ENCODE measurements at places on chromosomes 2 and 18. TPM values are rescaled to one million over a fixed set of nuclear protein-coding genes. Genes with fewer than 3 reads are reported as not detected.

Gene EVX2
- polyA plus RNA-seq: not detected

DNA sequence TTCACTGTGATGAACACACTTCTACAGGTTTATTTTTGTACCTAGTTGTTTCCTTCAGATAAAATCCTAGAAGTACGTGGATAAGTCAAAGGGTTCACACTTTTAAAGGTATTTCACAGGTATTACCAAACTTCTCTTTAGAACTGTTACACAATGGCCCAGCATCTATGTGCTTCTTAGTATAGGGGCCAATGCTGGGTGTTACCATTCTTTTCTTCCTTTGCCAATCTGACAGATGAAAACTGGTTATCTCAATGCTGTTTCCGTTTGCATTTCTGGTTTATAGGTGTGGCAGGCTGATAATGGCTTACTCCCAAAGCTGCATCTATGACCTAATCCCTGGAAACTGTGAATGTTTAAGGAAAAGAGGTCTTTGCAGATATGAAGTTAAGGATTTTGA lies 2.8 kb upstream of the TCF7L1 start:
- no peak for DNase-seq

- DNase-seq: no peak
These were observed 213.5 kb downstream of the FSIP2 start for GRCh38 chr2:185952100-185952499.

DNA sequence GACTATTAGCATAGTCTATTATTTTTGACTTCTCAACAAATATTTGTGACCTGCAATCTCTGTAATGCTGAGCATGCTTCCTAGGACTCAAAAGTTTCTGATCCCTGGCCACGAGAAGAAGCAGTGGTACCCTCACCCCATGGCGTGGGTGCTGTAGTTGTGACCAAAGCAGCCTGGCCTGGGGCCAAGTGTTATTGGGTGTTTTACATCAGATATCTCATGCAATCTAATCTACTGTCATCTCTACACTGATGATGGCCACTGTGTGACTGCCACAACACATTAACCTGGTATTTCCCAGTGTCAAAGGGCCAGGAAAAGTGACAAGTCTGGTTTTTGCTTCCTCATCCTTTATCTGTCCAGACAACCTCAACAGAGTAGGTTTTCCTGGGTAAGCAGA lies 80.8 kb upstream of the WIPF1 start:
- DNase-seq: no peak

GRCh38 chr2:231373184-231373583 lies 22.3 kb upstream of the B3GNT7 start:
- no peak for DNase-seq

DNA sequence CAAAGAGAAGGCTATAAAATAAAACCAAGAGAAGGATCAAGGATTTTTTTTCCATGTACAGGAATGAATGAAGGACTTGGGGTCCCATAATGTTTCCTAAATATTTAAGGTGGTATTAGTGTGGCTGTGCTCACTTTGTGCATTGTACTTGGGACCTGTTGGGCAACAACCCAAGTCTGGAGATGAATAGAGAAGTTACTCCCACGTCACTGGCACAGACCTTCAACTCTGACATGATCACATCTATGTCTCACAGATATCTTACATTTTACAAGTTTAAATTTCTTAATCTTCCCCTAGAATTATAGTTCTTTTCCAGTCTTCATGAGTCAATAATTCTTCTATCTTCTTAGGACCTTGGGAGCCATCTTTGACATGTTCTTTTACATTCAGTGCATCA lies 133.4 kb downstream of the PLCL1 start:
- no peak for DNase-seq

DNA sequence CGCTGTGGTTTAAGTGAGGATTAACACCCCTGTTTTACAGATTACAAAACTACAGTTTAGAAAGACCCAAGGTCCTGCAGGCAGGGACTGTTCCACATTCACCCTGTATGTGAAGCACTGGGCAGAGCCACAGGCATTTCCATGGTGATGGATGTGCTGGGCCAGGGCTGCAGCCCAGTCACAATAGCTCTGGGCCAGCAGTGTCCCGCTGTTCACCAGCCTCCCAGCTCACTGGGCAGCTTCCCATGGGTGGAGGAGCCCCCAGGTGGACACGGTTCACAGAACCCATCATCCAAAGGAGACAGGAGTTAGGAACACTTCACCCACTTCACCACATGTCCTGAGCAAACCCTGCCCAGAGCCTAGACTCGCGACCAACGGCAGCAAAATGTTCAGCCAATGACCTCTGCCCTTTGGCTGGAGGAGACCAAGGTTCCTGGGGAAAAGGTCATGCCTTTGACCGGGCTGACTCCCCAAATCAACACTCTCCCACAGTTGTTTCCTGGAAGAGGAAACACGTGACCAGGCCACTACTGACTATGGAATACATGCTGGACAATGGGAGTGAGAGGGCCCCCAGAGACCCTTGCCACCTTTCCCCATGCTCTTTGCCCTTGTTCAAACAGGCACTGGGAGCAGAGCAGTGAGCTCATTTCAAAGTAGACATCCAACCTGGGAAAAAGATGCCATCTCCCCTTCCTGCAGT lies 28.0 kb upstream of the SLC35F6 start:
- peak; percentile 46 for DNase-seq

Gene TRIM43
- polyA plus RNA-seq: not detected

Gene MAP3K19
- polyA plus RNA-seq: not detected

DNA sequence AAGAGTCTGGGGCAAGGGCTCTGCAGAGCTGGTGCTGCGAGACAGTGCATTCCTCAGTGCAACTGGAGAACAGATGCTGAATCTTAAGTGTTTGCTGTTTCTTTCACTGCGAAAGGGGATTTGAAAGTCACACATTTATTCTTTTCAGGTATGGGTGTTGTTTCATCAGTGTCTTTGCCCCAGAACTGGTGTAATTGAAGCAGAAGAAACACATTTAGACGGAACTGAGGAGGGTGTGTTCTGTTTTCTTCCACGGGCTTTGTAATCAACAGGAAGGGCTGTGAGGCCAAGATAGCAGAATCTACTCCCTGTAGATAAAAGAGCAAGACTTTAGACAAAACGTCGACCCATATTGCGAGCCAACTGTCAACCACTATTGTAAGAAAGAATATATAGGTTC lies 151.9 kb downstream of the EPHA4 start:
- DNase-seq: no peak

- no peak for DNase-seq
These were observed 18.8 kb upstream of the TMX3 start for GRCh38 chr18:68733707-68734106.

Gene RAMP1
- polyA plus RNA-seq: 164 TPM

DNA sequence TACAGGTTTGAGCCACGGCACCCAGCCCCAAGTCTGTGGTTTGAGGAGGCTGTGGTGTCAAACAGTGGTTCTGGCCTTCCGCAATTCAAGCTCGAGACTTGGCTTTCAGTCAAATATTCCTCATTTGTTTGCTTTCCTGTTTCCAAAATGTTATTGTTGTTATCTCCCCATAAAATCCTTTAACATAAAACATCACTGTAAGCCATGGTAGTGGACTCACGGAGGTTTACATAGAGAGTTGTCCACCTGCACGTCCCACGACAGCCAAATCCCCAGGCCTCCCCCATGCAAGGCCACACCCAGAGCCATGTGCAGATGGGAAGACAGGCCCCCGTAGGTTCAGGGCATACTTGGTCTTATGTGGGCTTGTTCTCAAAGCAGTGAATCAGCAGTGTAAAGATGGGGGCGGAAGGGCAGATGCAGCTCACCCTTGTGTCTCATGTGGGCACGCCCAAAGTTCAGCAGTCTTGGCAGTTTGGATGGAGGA lies 18.9 kb upstream of the ST3GAL5 start:
- DNase-seq: no peak

Gene ACKR3
- polyA plus RNA-seq: 22.5 TPM

DNA sequence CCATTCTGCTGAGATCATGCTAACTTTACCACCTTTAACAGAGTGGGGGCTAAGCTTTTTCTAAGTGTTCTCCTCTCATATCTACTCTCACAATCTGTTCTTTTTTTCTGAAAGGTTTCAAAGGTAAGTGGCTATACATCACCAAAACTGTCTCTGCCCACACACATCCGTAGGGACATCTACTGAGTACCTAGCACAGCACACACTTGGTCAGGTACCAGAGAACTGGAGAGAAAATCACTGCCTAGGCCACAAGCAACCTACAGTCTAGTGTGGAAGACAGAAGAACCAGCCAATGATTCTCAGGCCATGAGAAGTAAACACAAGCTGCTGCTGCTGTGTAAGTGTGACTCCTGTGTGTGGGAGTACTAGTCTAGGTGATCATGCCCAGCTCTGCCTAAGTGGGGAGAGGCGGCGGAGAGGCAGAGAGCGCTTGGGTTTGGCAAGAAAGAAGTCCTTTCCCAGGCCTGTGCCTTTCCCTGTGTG lies 176.1 kb upstream of the ZFP36L2 start:
- no peak for DNase-seq

DNA sequence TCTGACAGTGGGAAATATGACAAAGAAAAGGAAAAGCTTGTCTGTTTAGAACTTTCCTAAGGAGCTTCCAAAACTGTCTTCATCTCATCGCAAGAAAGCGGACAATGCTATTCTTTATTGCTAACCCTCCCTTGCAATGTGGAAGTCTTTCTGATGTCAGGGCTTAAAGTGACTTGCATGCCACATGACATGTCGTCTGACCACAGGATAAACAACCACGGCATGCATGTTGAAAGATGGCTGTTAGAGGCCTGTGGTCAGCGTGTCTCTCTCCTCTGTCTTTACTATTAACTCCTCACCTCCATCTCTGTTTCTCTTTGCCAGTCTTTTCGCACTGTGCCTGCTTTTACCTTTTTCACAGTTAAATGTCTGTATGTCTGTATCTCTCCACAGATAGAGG lies 389.8 kb downstream of the LNPK start:
- DNase-seq: no peak

All from right cardiac atrium (tissue), 5 donors.